Activated CD4-positive, CD25-positive, alpha-beta regulatory T cell treated with anti-CD3 and anti-CD28 coated beads, Interleukin-2, amount 50 U/mL, for 72 hours (primary cell): ENCODE measurements at places on chromosomes 12 and 14.
A peak's percentile ranks its signal among the peaks of the same experiment; 100 is the strongest.

- no peak for DNase-seq
These were observed 15.9 kb downstream of the NCOR2 start for GRCh38 chr12:124551268-124552144.

DNA sequence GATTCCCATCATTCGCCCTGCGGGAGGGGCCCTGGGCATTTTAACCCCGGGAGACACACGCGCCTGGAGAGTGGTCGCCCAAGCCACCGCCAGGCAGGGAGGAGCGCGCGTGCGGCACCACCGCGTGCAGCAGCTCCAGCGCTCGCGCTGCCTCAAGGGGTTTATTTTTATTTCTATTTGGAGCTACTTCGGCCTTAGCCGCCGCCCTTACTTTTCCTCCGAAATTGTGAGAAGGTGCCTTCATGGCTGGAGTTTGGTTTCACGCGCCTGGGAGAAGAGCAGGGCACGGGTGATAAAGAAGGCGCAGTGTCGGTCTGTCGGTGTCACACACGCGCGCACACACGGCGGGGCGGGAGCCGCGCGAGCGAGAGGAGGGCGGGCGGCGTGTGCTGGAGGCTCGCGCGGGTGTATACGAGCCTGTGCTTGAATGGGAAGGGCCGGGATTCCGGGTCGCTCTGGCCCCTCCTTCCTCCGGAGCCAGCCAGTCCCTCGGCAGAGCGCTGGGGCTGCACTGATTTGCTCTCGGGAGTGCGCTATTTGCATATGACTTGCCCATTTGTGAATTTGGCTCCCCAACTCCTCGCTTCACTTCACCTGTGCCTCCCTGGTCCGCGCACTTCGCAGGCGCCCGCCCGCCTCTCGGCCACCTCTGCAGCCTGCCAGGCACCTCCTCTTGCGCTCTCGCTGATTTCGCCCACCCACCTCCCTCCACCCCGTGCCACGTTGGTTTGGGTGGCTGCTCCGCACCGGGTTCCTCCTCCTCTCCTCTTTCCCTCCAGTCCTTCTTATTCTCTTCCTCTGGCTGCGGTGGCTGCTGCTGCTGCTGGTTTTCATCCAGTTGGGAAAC lies 932.3 kb downstream of the DIO2 start:
- no peak for DNase-seq

DNA sequence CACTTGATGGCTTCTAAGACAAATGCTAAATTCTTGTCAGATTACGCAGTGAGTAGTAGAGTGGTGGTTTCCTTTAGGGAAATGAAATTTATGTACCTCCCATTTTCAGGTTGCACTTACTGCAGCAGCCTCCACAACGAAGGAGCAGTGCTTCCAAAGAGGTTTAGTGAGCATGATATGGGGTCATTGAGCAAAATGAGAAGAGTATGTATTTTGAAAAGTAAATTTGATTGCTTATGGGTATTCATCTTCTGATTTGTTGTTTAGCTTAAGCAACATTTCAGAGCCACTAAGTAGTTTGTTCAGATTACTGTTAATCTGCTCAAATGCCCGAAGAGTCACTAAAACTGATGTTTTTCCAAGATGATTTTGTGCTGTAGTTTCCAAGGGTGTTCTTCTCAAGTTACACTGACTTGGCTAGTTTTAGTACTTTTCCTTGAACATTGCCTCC lies 493.6 kb downstream of the PCNX1 start:
- no peak for DNase-seq

DNA sequence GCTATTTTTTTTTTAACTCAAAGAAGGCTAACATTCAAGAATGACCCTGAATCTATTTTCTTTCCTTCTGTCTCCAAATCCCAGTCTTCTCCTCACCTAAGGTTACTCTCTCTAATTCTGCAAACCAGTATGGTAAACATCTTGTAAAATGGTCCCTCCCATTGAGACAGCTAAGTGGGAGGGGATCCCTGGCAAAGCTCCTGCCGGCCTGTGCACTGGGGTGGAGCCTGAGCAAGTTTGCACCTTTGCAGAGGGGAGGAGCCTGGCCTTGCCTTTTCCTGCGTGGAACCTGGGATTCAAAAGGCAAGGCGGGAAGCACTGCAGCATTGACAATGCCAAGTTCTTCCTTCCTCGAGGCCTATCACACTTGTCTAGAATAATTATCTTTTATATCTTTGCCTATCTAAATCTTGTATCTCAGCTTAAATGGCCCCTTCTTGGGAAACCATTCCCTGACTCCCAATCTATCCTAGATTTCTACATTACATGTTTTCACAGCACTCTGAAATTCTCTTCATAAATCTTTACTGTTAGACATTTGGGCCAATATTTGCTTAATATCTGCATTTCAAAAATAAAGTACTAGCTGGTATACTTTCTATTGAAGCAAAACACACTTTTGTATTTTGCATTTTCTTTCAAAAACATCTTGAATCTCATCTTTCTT lies 83.0 kb downstream of the EPS8 start:
- DNase-seq: no peak

GRCh38 chr12:2190085-2190484 lies 137.3 kb downstream of the CACNA1C start:
- no peak for DNase-seq

DNA sequence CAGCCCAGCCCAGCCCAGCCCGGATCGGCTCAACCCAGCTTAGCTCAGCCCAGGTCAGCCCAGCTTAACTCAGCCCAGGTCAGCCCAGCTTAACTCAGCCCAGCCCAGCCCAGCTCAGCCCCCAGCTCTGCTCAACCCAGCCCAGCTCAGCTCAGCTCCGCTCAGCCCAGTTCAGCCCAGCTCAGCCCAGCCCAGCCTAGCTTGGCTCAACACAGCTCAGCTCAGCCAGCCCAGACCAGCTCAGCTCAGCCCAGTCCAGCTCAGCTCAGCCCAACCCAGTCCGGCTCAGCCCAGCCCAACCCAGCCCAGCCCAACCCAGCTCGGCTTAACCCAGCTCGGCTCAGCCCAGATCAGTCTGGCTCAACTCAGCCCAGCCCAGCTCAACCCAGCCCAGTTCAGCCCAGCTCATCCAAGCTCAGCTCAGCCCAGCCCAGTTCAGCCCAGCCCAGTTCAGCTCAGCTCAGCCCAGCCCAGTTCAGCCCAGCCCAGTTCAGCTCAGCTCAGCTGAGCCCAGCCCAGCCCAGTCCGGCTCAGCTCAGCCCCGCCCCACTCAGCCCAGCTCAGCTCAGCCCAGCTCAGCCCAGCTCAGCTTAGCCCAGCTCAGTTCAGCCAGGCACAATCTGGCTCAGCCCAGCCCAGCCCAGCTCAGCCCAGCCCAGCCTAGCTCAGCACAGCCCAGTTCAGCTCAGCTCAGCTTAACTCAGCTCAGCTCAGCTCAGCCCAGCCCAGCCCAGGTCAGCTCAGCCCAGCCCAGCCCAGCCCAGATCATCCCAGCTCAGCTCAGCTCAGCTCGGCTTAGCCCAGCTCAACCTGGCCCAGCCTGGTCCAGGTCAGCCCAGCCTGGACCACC lies 331.7 kb downstream of the TMEM121 start:
- peak; percentile 45 for DNase-seq

DNA sequence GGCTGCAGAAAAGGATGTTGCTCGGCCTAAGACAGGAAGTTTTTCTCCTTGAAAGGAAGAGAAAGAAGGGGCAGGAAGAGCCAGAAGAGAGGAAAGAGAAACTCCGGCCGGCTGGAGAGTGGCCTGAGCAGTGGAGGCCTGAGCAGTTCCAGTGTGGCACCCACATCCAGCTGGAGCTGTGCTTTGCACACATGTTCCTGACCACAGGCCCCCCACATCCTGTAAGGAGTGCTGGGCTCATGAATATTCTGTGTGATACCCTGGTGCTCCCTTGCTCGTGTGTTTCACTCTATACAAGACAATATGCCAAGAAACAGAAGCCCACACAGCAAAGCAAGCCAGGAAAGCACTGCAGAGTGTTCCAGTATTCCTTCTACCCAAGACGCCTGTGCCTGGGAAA lies 27.1 kb downstream of the POLE start:
- no peak for DNase-seq

- no peak for DNase-seq
These were observed 50.6 kb downstream of the FOXA1 start for GRCh38 chr14:37544407-37544806.

GRCh38 chr14:69483765-69484443 lies 624 bp upstream of the PLEKHD1 start:
- no peak for DNase-seq

- DNase-seq: no peak
These were observed 66.5 kb upstream of the GALNT9 start for GRCh38 chr12:132395908-132396305.

- DNase-seq: no peak
These were observed 879.5 kb downstream of the DIO2 start for GRCh38 chr14:79331830-79332229.
